ENCODE measurements at places on chromosomes 12 and 14.

- no peak for DNase-seq
Measured at GRCh38 chr14:94062344-94062940, 18.6 kb downstream of the DDX24 start.

GRCh38 chr12:66345956-66346355 is 43.7 kb downstream of the HELB start:
- DNase-seq = no peak

DNA sequence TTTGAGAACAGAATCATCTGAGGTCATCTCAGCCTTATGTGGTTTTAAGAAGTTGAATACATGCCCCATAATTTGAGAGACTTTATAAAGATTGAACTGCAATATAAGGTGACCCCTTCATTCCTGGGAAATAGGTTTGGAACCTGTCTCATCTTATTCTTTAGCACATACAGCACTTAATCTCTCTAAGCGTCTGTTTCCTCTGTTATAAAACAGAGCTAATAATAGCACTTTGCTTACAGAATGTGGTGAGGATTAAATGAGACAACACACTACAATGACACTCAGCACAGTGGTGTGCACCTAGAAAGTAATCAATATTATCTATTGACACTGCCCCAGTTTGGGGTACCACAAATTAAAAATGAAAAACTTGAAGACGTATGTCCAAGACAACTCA is 102.1 kb downstream of the DUSP6 start:
- no peak for DNase-seq

- DNase-seq = no peak
Measured at GRCh38 chr12:105922670-105923102, 216.1 kb downstream of the NUAK1 start.

- no peak for DNase-seq
Measured at GRCh38 chr14:68705741-68706283, 87.1 kb downstream of the ZFP36L1 start.

- no peak for DNase-seq
Measured at GRCh38 chr12:53504004-53504920, 3.0 kb downstream of the NPFF start.

GRCh38 chr12:42892702-42893551 is 303.4 kb upstream of the PRICKLE1 start:
- no peak for DNase-seq

GRCh38 chr14:101790232-101790631 is 28.7 kb downstream of the PPP2R5C start:
- no peak for DNase-seq

GRCh38 chr12:19144985-19145384 is 15.5 kb downstream of the PLEKHA5 start:
- DNase-seq = no peak

DNA sequence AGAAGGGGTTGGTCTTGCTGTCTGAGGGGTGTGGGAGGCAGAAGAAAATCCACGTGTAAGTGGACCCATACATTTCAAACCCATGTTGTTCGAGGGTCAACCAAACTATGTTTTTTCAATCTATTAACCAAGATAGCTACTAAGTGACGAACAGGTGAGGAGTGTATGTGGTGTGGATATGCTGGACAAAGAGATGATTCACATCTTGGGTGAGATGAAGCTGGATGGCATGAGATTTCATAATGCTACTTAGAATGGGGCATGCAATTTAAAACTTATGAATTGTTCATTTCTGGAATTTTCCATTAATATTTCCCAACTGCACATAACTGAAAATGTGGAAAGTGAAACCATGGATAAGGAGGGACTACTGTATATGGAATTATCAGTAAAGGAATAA is 17.9 kb upstream of the KTN1 start:
- DNase-seq = no peak

DNA sequence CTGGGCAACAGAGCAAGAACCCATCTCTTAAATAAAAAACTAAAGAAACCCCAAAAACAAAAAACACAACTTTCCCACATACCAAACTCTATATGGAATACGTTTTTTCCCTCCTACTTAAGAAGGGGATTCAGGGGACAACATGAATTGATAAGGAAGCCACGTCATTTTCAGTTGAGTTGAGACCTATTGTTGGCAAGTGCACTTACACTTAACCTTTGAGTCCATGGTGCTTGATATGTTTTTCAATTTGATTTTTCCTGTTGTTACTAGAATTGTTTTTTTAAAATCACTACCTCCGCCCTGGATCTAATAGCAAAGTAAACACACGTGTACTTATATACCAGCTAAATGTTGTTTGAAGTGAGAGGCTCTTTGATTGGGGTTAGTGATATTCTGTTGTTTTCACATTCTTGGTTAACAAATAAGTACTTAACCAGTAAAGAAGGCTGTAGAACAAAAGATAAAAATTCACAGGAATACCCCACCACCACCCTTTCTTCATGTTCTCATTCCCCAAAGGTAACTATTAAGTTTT is 2.0 kb downstream of the FAM177A1 start:
- DNase-seq = no peak

DNA sequence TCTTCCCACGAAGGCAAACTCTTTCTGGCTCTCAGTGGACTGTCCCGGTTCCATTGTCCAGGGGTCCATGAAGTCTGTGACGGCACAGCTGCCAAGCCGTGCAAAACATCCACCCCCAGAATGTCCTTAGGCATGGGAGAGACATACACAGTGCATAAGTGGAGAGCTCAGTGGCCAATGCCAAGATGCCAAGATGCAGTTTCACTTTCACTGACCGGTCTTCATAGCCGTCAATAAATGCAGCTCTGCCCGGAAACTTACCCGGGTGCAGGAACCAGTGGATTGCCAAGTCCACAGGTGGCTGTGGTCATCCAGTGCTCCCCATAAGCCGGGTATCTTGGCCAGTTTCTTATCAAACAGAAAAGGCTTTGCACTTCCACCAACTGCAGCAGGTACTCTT is 162.3 kb downstream of the PTCSC3 start:
- DNase-seq = no peak

DNA sequence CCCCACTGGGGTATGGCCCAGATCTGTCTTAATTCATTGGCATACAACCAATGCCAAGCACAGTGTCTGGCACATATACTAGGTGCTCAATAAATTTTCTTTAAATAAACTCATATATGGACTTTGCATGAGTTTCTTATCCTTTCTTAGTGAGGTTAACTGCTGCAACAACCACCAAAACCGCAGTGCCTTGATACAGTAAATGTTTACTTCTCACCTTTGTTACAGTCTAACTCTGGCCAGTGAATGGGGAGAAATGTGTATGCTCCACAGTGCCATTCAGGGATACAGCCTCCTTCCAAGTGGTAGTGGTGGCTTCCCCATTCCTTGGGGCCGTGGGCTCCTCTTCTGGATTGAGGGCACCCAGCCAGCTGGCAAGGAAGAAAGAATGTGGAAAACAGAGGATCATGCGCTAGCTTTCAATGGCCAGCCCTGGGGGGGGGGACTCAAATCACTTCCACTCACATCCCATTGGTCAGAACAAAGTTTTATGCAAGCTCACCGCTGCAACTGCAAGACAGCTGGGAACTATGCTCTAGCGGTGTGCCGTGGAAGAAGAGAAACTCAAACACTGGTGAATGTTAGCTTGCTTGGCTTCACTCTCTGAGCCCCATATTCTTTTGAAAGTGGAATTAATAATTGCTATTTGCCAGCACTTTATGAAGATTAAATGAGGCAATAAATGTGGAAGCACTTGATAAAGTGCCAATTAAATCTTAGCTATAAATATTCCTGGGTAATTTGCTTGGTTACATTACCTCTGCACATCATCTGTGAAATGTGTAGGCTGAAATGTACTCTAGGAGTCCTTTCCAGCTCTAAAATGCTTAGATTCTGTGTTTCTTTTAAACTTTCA is 51.0 kb upstream of the SOCS2 start:
- no peak for DNase-seq

GRCh38 chr14:23054000-23054811 is 3.1 kb downstream of the CDH24 start:
- DNase-seq = no peak

DNA sequence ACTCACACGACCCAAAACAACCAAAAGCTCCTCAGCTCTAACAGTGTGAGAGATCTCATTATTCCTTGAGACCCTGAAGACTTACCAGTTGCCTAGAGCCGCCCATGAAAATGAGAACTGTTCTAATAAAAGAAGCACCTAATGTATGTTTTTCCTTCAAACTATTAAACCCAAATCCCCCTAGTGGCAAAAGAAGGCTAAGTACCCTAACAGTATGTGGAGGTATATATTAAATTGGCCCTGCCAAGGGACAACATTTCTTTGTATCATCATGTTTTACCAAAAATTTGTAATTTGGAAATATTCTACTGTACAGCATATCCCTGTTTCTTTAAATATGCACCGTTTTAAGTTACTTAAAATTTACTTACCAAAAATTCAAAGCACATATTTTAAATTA is 38.0 kb upstream of the PPFIA2 start:
- DNase-seq = no peak

GRCh38 chr14:76830556-76830955 is 4.3 kb downstream of the LRRC74A start:
- DNase-seq = no peak

DNA sequence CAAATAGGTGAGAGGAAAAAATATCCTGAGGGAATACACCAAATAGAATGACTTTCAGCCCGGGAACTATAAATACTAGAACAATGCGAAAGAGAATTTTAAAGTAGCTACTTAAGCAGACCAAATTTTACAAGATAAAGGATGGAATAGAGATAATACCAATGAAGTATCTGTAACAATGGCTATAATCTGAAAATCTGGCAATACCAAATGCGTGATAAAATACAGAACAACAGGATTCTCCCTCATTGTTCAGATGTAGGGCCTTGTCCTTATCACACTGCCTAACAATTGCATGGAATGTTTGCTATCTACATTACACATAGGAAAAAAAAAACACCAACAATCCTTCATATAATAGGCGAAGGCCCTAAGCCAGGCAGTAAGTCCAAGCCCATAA is 815.4 kb upstream of the MDGA2 start:
- DNase-seq = no peak

GRCh38 chr14:47763188-47763854 is 87.9 kb upstream of the MDGA2 start:
- no peak for DNase-seq

DNA sequence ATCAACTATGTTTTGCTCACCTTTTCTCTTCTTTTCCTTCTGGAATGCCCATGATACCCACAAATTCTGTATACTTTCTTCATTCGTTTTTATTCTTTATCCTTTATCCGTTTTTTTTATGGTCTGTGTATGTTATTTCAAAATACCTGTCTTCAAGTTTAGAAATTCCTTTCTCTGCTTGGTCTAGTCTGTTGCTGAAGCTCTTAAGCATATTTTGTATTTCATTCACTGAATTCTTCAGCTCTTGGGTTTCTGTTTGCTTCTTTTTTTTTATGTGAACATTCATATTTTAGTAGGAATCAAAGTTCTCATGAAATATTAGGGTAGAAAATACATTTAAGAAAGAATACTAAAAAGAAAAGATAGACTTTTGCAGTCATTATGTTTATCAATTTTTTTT is 22.7 kb upstream of the GTF2A1 start:
- no peak for DNase-seq

GRCh38 chr12:32240831-32241230 is 134.2 kb downstream of the BICD1 start:
- no peak for DNase-seq

DNA sequence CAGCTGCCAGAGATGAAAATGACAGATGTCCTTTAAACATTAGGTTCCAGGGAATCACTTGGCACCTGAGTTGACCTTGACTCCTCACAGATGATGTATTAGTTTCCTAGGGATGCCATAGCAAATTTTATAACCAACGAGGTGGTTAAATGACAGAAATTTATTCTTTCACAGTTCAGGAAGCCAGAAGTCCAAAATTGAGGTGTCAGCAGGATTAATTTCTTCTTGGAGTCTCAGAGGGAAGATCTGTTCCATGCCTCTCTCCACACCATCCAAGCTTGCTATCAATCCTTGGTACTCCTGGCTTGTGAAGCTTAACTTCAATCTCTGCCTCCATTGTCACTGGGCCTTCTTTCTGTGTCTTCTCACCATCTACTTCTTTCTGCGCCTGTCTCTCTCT is 249.7 kb upstream of the BTG1 start:
- no peak for DNase-seq

GRCh38 chr12:96402061-96402460 is 1.8 kb upstream of the CDK17 start:
- no peak for DNase-seq

- no peak for DNase-seq
Measured at GRCh38 chr12:112740387-112740934, 51.1 kb upstream of the RPH3A start.

- no peak for DNase-seq
Measured at GRCh38 chr14:32492457-32492856, 163.4 kb downstream of the AKAP6 start.

- DNase-seq = no peak
Measured at GRCh38 chr12:69179786-69180185, 59.6 kb upstream of the CPSF6 start.

- no peak for DNase-seq
Measured at GRCh38 chr12:2258025-2258424, 205.2 kb downstream of the CACNA1C start.
